Head of caudate nucleus (tissue), 42 donors: ENCODE measurements at places on chromosomes 16 and 17.
A peak's percentile ranks its signal among the peaks of the same experiment; 100 is the strongest.

DNA sequence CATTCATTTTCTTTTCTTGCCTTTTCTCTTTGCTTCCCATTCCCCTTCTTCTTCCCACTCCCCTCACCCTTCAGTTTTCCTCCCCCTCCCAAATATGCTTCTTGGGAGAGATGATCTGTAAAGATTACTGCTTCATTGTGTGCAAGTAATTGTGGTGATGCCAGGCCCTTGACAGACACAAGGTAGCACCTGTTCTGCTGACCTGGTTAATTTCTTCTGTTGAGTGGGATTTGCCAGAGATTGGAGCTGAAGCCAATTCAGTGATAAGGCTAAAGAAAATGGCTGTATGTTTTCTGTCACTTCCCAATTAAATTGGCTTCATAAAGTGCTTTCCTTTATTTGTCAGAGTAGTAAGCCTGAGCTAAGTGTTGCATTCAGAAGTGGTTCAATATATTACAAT lies 44.5 kb downstream of the AATF start:
- DNase-seq: no peak

- DNase-seq: no peak
These were observed 130.8 kb upstream of the EEF2KMT start for GRCh38 chr16:5228369-5228768.

DNA sequence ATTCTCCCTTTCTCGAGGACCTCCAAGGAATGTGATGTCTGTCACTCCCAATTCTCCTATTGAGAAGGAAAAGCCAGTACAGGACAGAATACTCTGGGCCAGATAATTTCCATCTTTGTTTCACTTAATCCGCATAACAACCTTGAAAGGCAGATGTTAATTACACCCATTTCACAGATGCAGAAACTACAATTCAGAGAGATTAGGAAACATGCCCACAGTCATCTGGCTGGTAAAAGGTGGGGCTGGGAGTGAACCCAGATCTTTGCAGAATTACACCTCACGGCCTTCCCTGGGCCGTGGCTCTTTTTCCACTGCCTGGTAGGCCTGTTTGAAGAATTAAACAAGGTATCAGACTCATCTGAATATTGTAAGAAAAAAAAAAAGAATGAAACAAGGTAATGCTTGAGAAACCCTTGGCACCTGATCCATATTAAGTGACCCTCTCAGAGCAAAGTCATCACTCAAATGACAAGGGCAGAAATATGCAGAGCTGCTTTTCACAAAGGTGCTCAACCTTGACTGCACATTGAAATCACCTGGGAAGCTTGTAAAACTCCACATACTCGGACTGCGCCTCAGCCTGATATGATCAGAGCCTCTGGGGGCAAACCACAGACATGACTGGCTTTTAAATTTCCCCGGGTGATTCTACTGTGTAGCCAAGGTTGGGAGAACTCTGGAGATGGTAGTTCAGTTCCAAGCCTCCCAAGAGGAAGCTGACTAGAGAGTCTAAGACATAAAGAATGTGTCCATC lies 16.6 kb upstream of the G6PC1 start:
- DNase-seq: no peak

DNA sequence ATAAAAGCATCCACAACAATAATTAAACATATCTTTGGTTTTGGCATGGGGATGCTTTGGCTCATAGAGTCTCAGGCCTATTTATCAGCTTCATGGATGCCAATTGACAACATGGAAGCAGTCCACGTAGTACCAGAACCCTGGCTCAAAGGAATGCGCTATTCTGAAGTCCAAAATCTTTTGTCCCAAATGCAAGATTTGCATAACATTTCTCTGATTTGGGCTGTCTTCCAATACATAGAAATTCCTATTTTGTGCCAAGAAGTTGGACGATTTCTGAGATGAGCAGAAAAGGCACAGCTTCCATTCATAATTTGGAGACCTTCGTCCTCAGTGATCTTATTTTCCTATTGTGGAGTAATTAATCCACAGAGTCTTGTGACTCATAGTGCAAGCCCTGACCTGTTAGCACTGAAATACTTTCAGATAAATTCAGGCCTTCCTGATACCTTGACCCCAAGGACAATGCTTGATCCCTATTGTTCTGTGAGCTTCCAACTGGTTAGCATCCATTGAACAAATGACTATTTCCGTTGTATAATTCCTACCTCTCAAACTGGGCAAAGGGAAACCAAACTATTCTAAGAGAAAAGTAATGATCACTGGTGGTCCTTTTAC lies 78.4 kb upstream of the CDH11 start:
- DNase-seq: no peak

DNA sequence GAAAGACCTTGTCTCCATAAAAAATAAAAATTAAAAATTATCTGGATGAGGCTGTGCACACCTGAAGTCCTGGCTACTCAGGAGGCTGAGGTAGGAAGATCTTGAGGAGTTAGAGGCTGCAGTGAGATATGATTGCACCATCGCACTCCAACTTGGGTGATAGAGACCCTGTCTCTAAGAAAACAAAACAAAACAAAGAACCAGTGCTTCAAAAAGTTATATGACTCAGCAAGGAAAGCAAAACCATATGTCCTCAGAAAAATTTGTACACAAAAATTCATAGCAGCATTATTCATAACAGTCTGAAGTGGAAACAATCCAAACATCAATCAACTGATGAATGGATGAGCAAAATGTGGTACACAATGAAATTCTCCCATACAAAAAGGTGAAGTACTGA lies 48.9 kb downstream of the SLFN5 start:
- no peak for DNase-seq

DNA sequence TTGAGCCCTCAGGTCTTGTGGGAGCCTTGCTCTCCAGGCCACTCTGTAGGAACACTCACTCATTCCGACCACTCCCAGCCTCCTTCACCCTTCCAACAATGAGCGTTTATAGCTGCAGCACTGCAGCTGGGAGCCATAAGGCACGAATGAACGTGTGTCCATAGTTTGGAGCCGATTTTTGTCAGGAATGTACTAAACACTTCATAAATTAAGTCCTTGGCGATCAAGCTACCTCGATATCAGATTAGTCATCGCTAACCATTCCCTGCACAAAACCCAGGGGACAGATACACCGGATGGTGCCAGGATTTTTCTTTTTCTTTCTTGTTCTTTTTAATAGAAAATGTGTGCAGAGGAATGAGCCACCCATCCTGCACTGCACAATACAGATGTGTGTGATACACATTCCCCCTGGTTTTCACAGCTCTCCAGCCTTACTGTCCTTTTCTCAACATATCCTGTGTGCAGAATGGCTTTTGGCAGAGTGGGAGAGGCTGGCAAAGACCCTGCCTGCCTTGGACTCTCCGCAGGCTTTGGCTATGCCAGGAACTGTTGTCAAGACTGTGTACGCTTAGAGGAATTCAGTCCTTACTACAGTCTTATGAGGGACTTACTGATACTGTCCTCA lies 68.4 kb upstream of the ELAC2 start:
- DNase-seq: no peak

DNA sequence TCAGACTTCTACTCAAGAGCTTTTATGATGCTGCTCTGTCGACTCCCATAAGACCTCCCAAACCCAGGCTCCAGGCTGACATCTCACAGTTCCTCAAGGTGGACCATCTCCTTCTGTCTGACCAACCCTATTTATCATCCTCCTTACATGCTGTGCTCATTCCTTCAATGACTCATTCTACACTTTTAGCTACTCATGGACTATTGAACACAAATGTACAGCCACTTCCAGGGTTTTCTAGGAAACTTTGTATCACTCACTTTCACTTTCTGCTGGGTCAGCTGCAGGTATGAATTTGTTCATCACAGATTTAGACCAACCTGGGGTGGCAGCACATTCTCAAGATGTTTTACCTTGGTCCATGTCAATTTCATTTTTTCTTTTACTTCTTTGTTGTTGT lies 162.4 kb upstream of the FAM20A start:
- DNase-seq: no peak

- no peak for DNase-seq
These were observed 728.3 kb upstream of the CDH8 start for GRCh38 chr16:62764572-62764971.

DNA sequence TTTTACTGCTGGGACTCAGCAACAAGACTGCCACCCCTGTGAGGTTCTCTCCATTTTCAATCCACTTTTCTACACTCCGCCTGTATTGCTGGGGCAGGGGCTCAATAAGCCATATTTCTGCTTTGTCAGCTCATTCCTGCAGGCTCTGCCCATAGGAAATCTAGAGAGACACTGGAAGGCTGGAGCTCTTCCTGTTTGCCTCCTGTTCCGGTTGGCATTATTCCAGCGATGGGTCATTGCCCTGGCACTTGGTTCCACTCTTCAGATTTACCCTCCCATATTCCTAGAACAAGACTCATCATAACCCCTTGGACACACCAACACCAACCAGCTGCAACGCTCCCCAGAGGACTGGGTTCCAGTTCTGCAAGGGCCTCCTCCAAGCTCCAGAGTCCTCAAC lies 210.4 kb downstream of the CA10 start:
- no peak for DNase-seq

- DNase-seq: no peak
These were observed 17.2 kb downstream of the ADAM11 start for GRCh38 chr17:44775838-44776621.

DNA sequence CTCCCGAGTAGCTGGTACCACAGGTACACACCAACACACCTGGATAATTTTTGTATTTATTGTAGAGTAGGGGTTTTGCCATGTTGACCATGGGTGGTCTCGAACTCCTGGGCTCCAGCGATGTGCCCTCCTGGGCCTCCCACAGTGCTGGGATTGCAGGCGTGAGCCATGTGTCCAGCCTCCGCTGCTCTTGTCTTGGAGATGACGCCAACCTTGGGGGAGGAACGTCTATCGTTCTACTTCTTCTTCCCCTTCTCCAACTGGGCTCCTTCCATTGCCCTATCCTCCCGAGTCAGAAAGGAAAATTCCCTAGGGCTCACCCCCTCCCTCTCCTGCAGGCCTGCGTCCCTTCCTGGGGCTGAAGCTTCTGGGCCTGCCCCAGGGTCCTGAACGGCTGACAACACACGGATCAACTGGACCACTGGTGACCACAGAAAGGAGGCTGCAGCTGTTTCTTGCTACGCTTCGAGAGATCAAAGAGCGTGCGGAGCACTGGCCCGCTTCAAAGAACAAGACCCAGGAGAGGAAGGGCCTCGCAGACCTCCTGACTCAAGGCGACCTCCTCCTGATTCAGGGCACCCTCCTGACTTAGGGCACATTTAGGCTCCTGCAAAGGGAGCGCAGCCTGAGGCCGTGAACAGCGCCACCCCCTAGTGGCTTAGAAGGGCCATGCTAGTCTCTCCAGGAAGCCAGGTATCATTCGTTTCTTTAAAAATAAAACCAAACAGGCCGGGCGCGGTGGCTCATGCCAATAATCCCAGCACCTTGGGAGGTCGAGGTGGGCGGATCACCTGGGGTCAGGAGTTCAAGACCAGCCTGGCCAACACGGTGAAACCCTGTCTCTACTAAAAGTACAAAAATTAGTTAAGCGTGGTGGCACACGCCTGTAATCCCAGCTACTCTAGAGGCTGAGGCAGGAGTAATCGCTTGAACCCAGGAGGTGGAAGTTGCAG lies 48.5 kb upstream of the HELZ start:
- DNase-seq: peak; percentile 58

- no peak for DNase-seq
These were observed 1.8 kb upstream of the HEATR6 start for GRCh38 chr17:60080545-60080944.

DNA sequence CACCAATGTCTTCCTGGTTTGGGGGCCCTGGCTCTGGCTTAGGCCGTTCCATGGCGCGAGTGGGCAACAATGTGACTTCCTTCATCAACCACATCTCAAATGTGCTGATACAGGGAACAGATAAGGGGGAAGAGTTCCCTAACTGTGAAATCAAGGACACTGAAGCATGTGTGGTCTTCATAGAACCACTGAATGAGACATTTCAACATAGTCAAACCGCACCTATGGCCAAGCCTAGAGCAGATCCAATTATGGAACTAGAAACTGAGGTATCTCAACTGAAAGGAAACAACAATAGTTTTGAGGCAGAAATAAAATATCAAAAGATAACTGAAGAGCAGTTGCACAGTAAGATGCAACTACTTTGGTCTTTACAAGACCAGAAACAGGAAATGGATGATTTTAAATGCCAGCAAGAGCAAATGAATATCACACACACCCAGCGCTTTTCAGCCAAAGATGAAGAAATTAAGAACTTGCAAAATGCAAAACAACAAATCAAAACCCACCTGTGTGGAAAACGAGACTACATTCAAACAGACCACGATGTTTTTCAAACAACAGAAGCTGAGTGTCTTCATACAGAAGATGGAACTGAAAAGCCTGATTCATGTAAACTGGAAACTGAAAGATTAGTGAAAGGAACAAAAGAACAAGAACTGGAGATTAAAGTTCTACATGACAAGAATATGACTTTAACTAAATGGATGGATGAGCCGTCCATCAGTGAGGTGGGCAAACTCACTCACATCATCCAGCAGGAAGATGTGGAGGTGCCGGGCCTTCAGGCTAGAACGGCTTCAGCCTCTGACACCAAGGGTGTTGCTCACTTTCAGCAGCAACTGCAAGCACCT lies 18.1 kb upstream of the LCMT1 start:
- DNase-seq: no peak

GRCh38 chr16:1003391-1004347 lies 22.1 kb downstream of the SOX8 start:
- DNase-seq: no peak

DNA sequence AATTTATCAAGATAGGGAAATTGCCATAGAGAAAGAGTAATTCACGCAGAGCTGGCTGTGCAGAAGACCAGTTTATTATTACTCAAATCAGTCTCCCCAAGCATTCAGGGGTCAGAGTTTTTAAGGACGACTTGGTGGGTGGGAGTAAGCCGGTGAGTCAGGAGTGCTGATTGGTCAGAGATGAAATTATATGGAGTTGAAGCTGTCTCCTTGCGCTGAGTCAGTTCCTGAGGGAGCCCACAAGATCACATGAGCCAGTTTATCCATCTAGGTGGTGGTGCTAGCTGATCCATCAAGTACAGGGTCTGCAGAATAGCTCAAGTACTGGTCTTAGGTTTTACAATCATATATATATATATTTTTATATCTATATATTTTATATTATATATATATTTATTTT lies 6.0 kb upstream of the AQP8 start:
- no peak for DNase-seq

GRCh38 chr17:28865946-28866752 lies 11.3 kb downstream of the ERAL1 start:
- no peak for DNase-seq
